ENCODE measurements at places on chromosomes 12 and 14.
A peak's percentile ranks its signal among the peaks of the same experiment; 100 is the strongest.

- no peak for DNase-seq
These were observed 47.9 kb upstream of the PTGDR start for GRCh38 chr14:52219488-52220084.

DNA sequence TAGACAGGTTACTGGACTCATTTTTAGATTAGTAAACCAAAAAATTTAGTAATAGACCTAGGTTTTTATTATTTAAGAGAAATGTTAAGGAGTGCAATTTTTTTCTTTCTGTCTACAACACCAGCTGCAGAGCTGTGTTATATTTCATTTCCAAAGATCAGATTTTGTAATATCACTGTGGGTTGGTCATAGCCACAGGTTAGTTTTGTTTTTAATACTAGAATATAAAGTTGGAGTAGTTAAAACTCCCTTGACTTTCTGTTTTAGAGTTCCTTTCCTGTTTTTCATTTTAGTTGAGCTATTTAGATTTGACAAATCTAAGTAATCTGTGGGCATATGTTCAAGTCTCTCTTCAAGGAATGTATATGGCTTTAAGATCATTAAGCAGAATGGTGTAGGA, 30.7 kb upstream of the GARIN2 start:
- DNase-seq: no peak

DNA sequence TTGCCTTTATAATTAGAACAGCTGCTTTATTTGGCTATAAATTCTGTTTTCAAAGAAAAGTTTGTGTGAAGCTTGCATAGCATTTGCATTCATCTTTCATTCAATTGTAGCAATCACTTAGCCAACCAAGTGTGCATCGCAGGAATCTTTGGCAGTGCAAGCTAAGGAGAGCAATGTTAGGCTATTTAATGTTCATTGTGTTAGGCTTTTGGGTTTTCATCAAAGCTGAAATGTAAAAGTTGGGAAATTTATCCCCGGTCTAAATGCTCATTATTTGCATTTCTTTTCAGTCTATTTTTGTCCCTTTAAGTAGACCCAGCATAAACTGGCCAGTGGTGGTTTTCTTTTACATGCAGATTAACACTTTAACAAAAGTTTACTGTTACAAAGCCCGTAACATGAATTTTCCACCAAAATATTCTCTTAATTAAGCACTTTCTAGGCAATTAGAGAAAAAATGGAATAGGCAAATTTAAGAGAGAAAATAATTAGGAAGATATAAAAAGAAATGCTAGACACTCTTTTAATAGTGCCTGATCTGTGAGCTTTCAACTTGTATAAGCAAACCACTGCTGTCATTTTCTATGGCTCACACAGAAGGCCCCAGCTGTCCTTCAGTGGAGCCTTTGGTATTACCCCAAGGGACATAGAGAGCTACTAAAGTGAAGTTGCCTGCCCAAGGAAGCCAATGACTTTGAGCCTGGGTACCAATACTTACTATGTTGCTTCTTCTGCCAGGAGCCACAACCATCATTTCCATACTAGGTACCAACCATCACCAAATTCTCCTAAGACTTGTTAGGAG, 898.9 kb upstream of the SEL1L start:
- no peak for DNase-seq

- DNase-seq: no peak
These were observed 938 bp upstream of the MAX start for GRCh38 chr14:65103150-65103760.

DNA sequence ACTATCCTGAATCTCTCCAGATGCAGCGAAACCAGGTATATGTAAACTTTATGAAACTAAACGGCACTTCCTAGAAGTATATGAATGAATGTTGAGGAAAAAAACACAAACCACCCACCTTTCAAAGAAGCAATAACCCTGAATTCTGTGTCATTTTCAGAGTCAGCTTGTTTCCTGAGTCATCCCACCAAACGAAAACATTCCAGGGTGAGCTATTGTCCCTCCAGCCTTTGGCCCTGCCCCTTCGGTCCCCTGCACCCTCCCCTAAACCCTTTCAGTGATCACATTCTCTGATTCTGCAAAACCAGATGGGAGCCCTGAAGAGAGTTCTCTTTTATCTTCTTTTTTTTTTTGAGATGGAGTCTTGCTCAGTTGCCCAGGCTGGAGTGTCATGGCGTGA, 202.6 kb upstream of the ALG10B start:
- no peak for DNase-seq

GRCh38 chr12:88650715-88651114, 70.4 kb upstream of the KITLG start:
- no peak for DNase-seq

- peak; percentile 23 for DNase-seq
These were observed 32.8 kb downstream of the MIA2 start for GRCh38 chr14:39266525-39266870.

- DNase-seq: no peak
These were observed 8.3 kb downstream of the DERA start for GRCh38 chr12:15919418-15919817.

- no peak for DNase-seq
These were observed 9.3 kb downstream of the GXYLT1 start for GRCh38 chr12:42135259-42135814.

- peak; percentile 36 for DNase-seq
These were observed 698.8 kb upstream of the LMO3 start for GRCh38 chr12:17304503-17305347.

- DNase-seq: no peak
These were observed 91.3 kb upstream of the GZMB start for GRCh38 chr14:24725311-24725710.

GRCh38 chr12:108514468-108514972, 557 bp upstream of the FICD start:
- DNase-seq: no peak

DNA sequence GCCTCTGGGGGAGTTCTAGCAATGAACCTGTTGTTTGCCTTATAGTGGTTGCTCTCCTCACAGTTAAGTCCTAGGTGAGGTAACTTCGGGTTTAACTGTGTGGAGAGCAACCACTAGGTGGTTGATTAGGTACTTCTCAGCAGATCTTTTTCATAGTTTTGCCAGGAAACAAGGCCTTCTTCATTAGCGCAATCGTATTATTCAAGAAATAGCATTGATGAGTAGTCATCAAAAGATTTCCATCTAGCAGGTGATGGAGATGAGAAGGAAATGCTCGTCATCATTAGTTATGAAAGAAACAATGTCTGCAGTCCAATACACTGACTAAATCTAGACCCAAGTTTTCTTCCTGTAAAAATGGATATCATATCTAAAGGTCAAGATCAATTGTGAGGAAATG, 923.3 kb downstream of the AACS start:
- peak; percentile 34 for DNase-seq

GRCh38 chr12:38116968-38117367, 199.6 kb upstream of the ALG10B start:
- no peak for DNase-seq

DNA sequence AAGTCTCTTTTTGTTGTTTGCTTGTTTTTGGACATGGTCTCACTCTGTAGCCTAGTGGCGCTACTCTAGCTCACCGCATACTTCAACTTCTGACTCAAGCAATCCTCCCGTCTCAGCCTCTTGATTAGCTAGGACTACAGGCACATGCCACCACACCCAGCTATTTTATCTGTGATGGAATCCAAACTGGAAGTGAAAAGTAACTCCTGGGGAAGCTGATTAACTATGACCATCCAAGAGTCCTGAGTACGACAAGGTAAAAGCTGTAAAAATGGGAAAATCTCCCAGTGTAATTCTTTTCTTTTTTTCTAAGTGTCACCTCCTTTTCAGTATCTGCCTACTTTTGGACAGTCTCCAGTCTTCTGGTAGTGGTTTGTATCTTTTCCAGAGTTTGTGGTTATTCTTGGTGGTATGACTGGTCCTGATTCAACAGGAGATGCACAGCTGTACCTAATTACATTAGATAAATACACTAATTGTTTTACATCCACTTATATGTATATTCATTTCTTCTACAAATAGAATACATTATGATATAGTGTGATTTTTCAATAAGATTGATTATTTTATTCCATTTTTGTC, 97.8 kb downstream of the SLC6A15 start:
- DNase-seq: no peak

- peak; percentile 54 for DNase-seq
These were observed 404.8 kb downstream of the ATP23 start for GRCh38 chr12:58346032-58346632.

DNA sequence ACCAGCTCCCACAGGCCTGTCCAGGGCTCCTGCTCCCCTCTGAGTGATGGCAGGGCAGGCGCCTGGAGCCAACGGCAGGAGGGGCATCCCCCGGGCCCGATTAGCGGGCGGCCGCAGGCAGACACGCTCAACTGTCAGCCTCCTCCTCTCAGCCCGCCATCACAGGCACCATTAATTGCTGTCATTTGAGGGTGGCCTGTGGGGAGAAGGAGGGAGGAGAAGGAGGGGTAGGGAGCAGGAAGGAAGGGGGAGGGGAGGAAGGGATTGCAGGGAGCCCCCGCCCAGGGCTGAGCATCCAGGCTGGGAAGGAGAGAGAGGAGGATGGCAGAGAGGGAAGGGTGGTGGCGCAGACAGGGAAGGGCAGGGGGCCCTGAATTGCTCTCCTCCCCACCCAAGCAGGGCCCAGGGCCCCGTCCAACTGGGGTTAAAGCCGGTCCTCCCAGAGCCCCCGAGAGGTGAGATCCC, 36.1 kb downstream of the NCOR2 start:
- DNase-seq: no peak

- no peak for DNase-seq
These were observed 28.0 kb downstream of the ERH start for GRCh38 chr14:69370061-69370460.

- peak; percentile 63 for DNase-seq
These were observed 205.3 kb upstream of the NAV3 start for GRCh38 chr12:77625441-77625840.

- no peak for DNase-seq
These were observed 173.4 kb upstream of the ATP2B1 start for GRCh38 chr12:89882050-89882449.

- DNase-seq: no peak
These were observed 89.9 kb upstream of the HSPB8 start for GRCh38 chr12:119088685-119089379.

GRCh38 chr12:110176745-110177144, 52.6 kb downstream of the IFT81 start:
- DNase-seq: no peak

DNA sequence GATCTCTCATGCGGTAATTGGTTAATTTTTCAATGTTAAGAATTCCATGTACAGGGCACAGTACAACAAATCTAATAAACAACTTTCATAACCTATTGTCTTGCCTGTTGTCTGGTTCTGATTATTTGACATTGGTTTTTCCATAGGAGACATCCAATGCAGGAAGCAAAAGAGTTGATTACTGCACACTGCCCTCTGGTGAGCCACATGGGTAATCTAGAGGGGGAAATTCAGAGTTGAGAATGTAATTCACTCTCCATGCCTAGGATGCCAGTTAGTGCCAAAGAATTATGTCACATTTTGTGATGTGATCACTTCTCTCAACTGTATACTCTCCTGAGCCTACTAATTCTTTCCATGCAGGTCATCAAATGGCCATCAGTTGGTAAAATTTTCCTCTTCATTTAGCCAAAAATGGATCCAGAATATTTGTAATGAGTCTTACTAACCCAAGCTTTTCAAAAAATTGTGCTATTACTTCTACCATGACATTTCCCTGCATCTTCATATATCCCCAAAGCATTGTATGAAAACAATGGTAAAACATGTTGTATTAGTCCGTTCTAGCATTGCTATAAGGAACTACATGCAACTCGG, 17.7 kb upstream of the CCDC91 start:
- DNase-seq: peak; percentile 71

GRCh38 chr12:97912943-97913342, 450.3 kb downstream of the RMST start:
- DNase-seq: no peak

DNA sequence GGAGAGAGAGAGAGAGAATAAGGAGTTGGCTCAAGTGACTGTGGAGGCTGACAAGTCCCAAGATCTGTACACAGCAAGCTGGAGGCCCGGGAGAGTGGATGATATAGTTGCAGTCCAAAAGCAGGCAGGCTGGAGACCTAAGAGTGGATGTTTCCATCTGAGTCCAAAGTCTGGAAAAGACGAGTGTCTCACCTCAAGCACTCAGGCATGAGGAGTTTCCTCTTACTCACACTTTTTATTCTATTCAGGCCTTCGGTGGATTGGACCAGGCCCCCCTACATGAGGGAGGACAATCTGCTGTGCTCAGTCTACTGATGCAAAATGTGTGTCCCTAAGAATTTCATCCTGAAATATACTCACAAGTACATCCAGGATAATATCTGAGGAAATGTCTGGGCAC, 484.6 kb downstream of the VRK1 start:
- no peak for DNase-seq

DNA sequence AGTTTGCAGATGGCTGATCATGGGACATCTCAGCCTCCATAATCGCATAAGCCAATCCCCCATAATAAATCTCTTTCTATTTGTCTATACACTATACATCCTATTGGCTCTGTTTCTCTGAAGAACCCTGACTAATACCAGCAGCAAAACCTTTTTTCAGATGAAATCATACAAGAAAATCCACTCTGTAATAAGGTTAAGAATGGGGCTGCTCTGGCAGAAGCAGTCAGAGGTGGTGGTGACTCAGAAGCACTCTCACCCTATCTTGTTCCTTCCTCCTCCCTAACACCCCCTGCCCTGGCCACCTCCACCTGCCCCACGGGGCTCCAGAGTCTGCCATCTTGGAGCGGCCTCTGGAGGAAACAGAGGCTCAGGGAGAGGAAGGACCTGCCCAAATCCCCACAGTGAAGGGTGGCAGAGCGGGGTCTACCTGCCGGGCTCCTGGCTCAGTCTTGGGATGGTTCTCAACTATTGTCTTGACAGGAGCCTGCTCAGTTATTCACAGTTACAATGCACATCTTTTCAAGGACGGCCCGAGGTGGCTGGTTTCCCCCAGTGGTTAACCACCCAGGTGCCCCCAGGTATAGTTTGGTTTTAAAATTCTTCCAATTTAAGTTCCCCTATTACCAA, 109.3 kb upstream of the EVL start:
- DNase-seq: no peak

- no peak for DNase-seq
These were observed 179.7 kb downstream of the RGS6 start for GRCh38 chr14:72111911-72112310.

- DNase-seq: no peak
These were observed 105.0 kb downstream of the ETNK1 start for GRCh38 chr12:22729957-22730443.

DNA sequence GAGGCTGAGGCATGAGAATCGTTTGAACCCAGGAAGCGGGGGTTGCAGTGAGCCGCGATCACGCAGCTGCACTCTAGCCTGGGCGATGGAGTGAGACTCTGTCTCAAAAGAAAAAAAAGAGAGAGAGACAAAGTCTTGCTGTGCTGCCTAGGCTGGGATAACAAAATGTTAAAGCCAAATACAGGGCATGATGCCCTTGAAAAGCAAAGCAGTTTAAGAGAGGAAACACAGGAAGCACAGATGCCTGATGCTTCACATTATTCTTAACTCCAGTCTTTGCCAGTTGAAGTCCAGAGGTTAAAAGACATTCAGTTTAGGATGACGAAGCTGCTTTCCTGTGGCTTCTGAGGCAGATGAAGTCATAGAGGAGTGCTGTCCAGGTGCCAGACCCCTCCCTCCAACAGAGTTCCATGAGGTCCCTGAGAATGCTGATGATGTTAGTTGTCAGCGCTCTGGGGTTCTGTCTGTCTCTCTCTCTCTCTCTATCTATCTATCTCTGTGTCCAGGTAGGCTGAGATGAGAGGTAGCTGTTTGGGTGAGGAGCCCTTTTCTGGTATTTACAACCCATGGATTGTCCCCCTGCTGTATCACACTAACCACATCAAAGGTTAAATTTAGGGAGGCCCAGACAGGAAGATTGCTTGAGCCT, 4.9 kb upstream of the MRPL52 start:
- peak; percentile 80 for DNase-seq
